ENCODE measurements at places on chromosomes 11 and 22.

DNA sequence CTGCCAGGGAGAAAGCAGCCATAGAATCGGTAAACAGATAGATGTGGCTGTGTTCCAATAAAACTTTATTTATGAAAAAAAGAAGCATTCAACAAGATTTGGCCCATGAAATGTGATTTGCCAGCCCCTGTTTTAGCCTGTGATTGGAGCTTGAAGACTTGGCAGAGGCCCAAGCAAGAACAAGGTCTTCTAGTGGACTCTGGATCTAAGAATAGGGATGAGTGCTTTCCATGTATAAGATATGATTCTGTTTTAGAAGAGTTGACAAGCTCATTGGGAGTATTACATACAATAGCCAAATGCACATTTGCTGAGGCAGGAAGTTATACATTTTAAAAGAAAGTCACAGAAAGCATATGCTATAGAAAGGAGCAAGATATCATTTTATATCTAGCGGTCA lies 175.6 kb upstream of the LUZP2 start:
- no peak for DNase-seq

GRCh38 chr22:17871726-17872458 lies 97.6 kb upstream of the BID start:
- DNase-seq, result no peak

- DNase-seq, result no peak
Observed at GRCh38 chr22:31439808-31440207, 40.4 kb downstream of the DRG1 start.

DNA sequence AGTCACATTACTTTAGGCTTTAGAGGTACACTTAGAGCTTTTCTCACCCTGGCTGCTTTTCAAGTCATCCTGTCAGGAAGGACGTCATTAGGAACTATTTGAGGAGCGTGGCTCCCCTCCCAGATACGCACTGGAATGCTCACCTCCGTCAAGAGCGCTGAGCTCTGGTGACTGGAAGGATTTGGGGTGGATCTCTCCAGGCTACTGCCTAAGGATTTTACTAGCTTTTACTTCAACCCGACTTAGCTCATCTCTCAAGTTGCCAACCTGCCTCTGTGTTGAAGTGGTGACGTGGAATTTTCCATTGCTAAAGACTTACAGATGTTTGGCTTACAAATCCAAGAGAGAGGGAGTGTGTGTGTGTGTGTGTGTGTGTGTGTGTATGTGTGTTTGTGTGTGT lies 355.3 kb upstream of the CCDC90B start:
- DNase-seq, result no peak

GRCh38 chr11:15912825-15913224 lies 443.5 kb downstream of the SOX6 start:
- no peak for DNase-seq

Measured in stimulated activated CD4-positive, alpha-beta T cell treated with anti-CD3 and anti-CD28 coated beads, TNF-alpha, amount 100 ng/mL, for 24 hours (primary cell).